ENCODE measurements at places on chromosomes 7 and 10.

DNA sequence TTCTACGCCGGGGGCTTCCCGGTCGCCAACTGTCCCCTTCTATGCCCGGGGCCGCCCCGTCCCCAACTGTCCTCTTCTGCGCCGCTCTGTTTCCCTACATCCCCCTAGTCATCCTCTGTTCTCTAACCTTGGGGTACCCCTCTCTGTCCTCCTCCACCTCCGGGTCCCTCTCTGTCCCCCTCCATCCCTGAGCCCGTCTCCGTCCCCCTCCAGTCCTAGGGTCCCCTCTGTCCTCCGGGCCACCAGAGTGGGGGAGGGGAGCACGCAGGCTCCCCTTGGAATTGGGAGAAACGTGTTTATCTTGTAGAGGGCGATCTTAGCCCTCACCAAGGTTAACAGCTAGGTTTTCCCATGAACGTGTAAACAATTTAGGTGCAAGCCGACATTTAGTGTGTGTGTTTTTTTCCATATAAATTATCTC is 852 bp upstream of the KLF6 start:
- DNase-seq, result peak; percentile 71

GRCh38 chr10:112448888-112449287 is 1.9 kb downstream of the VTI1A start:
- no peak for DNase-seq

DNA sequence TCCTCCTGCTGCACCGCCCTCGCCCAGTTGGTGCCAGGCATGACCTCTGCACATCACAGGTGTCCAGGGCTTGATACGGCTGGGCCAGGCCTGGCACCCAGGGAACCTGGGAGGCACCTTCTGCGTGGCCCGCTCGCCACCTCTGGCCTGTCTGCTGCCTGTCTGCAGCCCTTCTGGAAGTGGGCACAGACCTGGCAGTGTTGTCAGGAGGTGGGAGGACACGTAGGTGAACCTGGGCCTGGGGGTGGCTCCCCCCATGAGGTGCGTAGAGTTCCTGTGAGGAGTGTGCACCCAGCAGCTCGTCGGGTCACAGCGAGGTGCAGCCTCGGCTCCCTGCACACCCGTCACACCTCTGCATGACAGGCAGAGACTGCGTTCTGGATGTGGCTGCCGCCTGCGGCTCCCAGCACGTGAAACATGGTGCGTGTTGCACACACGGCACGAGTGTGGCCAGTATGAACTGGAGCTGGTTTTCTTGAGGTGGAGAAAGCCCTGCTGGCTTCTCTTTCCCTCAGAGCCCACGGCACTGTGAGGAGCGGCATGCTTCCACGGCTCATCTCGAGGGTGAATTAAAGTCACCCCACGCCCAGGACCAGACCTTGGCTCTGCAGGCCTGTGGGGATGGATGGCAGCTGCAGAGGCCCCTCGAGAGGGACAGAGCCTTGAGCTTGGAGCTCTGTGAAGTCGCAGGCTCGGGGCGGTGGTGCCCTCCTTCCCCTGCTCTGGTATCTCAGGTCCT is 24.8 kb downstream of the INPP5A start:
- DNase-seq, result no peak

- no peak for DNase-seq
These were observed 457 bp downstream of the NSUN5 start for GRCh38 chr7:73308074-73308664.

- DNase-seq, result no peak
These were observed 277.6 kb downstream of the KCND2 start for GRCh38 chr7:120550494-120551048.

All from liver (tissue), 10 donors.